Stimulated activated CD4-positive, alpha-beta T cell treated with anti-CD3 and anti-CD28 coated beads, TNF-alpha, amount 100 ng/mL, for 1 hour (primary cell): ENCODE measurements at places on chromosomes 7 and 10.

DNA sequence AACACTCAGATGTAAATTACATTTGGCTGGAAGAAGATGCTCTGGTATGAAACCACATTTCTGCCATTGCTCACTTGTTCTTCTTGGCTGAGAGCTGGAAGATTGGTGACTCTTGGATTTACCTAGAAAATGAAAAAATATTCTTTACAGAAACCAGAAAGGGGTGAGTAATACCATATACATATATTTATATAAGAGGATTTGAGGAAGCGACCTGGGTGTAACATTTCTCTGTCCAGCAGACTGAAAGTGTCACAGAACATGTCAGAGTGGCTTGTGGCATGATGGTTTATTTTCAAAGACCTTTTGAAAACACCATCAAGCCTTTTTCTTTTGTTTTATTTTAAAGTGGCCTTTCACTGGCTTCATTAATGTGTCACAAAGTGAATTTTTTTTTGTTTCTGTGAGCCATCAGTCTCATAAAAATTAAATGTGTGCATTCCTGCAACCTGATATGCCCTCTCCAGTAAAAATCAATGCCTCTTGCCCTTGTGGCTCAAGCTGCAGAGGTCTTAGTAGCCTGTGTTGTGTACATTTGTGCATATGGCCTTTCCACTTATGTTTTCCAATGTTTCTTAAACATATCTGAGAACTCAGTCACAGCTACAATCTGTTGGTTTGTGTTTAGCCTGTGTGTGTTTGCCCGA is 23.5 kb downstream of the CREB5 start:
- DNase-seq, result no peak

- no peak for DNase-seq
Measured at GRCh38 chr7:81158189-81158588, 239.3 kb upstream of the SEMA3C start.

- no peak for DNase-seq
Measured at GRCh38 chr10:99432881-99433280, 2.5 kb upstream of the GOT1 start.

DNA sequence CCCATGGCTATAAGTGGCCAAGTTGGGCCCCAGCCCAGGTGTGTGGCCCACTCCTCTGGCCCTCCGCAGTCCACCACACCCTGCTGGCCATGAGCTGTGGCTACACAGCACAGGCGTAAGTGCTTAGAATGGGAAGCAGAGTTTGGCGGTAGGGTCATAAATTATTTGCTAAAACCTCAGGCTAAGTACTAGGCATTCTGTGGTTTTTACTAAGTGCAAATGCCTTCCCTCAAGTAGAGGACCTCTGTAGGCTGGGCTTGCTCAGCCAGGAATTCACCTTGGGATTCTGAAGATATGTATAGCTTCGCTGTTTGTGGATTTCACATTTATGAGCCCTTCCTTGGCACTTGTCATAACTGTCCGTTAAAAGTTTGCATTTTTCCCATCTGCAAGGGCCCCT is 44.8 kb upstream of the LOXL4 start:
- no peak for DNase-seq
